ENCODE measurements at places on chromosomes 3 and 15.
A peak's percentile ranks its signal among the peaks of the same experiment; 100 is the strongest.

GRCh38 chr3:79018671-79019136 is 749.1 kb downstream of the ROBO1 start:
- no peak for DNase-seq

DNA sequence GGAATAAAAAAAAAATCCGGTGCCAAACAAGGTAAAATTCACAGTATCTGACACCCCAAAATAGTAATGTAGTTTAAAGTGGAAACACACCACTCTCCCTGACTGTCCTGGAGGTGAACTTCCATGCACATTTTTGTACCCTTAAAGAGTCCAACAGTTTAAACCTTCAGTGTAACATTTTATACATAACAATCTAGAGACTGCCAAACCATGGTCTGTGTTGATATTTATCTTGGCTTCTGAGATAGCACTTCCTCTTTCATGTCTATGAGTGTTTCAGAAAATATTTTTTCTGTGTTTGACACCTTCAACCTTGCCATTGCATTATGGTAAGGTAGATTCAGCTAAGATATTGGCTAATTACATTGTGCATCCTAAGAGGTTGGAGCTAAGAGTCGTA is 13.9 kb downstream of the TMEM45A start:
- DNase-seq: no peak

DNA sequence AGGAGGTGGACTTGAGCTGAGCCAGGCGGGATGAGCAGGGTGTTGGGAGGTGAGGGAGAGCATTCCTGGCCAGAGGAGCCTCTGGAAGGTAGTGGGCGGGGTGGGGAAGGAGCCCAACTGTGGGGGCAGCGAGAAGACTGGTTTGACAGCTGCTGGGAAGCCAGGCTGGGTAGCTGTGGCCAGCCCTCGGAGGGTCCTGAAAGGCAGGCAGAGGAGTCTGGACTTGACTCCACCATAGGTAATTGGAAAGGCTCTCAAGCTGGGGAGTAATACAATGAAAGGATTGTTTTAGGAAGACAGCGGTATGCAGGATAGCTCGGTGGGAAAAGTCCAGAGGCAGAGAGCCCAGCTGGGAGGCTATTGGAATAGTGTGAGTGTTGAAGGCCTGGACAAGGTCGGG is 17.2 kb downstream of the EPHB3 start:
- no peak for DNase-seq

GRCh38 chr3:12796171-12797123 is at the start of gene CAND2:
CAND2 (plus strand) TSS chr3:12796680; CDS start chr3:12796721, 41 bp downstream.
- DNase-seq: no peak

DNA sequence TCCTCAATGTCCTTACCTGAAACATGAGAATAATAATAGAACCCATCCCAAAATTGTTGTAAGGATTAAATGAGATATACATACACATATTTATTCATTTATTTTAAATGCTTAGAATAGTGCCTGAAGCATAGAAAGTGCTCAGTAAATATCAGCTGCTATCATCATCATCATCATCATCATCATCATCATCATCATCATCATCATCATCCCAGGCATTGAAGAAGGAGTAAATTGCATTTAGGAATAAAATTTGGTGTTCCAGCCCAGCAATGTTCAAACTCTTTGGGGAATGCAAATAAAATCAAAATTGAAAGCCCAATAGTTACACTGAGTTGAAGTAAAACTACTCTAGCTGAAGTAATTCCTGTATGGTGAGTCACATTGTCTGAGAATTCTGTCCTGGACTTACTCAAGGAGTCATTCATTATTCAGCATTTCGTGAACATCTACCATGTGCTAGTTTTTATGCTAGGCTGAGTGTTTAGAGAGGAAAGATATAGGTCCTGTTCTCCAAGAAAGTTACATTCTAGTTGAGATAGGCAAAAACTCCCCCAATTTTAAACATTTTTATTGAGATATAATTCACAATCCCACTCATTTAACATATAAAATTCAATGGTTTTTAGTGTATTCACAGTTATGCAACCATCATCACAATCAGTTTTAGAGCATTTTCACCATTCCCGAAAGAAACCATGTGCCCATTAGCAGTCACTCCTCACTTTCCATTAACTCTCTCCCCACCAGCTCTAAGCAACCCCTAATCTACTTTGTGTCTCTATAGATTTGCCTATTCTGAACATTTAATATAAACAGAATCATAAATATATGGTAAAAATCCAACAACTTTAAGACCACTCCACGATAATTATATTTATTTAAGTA is 107.2 kb downstream of the FRMD5 start:
- DNase-seq: peak; percentile 50

GRCh38 chr15:90924375-90924774 is 8.0 kb downstream of the HDDC3 start:
- DNase-seq: no peak

GRCh38 chr3:195208631-195209030 is 62.3 kb downstream of the XXYLT1 start:
- DNase-seq: no peak

GRCh38 chr3:181567311-181568075 is 144.2 kb upstream of the SOX2 start:
- peak; percentile 48 for DNase-seq

DNA sequence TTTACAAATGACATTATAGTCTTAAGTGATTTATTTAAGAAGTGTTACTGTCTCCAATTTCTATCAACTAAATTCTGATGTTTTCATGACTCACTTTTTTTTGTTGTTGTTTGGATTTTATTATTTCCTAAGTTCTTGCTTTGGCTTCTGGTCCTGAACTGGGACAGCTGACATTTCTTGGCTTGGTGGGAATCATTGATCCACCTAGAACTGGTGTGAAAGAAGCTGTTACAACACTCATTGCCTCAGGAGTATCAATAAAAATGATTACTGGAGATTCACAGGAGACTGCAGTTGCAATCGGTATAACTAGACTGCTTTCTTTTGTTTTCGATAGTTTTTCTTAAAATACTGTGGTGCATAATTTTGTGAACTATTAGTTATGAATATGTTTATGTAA is 47.5 kb downstream of the ASTE1 start:
- DNase-seq: no peak

- DNase-seq: no peak
Measured at GRCh38 chr3:189123595-189124387, 48.0 kb upstream of the TPRG1 start.

DNA sequence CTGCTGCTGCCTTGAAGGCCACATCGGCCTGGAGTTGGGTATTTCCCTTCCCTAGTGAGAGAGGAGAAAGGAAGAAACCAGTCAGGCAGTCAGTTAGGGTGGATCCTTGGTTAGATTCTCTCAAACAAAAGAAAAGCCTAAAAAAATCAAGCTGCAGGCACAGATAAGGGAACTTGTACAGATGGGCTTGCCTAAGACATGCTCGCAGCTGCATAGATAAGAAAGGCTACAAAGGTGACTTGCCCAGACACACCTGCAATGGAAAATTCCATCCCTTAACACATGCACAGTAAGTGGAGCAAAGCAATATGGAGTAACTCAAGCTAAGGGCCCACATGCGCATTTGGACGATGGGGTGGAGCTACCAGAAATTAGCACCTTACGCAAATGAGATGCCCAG is 199.7 kb upstream of the ARPP21 start:
- no peak for DNase-seq

GRCh38 chr15:83919978-83920510 is 266.1 kb downstream of the ADAMTSL3 start:
- DNase-seq: no peak

Measured in keratinocyte (primary cell).